ENCODE measurements at places on chromosomes 13 and 19.

- DNase-seq: no peak
Observed at GRCh38 chr19:31749231-31749630, 400.0 kb upstream of the TSHZ3 start.

DNA sequence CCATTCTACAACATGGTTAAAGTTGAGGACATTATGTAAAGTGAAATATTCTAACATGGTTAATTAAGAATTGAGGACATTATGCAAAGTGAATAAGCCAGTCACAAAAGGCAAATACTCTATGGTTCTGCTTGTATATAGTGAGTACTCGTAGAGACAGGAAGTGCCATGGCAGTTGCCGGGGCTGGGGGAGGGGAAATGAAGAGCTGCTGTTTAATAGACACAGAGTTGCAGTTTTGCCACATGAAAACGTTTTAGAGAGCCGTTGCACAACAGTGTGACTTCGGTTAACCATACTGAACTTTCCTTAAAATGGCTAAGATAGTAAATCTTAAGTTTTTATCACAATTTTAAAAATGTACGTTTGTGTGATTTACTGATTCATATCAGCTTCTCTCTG, 176.9 kb downstream of the SHISA2 start:
- DNase-seq: no peak

GRCh38 chr13:63690672-63691071, 2275.0 kb upstream of the PCDH20 start:
- DNase-seq: no peak

- DNase-seq: no peak
Observed at GRCh38 chr13:104594806-104595205, 1528.6 kb upstream of the SLC10A2 start.

DNA sequence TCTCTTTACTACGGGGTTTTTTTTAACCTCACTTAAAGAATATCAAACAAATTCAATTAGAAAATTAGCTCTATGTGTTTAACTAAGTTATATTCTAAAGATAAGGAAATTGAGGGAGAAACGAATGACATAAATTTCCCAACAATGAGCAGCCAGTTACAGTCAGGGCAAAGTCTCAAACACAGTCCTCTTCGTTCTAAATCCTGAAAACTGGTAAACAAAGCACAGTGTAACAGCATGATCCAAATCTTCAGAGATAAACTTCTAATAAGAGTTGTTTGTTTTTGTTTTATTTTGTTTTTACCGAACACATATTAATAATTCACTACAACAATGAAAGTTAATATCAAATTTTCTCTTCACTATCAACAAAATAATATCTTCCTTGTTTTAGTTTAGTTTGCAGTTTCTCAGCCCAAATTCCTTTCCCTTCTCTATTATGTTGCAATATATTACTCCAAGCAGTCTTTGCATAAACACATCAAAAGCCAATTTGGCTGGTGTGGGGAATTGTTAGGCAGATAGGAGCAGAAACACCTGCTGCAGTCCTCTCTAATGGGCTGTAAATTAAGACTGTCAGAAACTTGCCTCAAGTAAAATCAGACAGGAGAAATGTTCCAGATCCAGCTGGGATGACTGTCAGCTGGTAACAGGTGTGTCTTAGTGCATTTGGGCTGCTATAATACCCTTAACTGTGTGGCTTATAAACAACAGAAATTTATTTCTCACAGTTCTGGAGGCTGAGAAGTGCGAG, 106.5 kb upstream of the SGCG start:
- no peak for DNase-seq

- no peak for DNase-seq
Observed at GRCh38 chr19:49103331-49104085, 10.7 kb upstream of the LIN7B start.

DNA sequence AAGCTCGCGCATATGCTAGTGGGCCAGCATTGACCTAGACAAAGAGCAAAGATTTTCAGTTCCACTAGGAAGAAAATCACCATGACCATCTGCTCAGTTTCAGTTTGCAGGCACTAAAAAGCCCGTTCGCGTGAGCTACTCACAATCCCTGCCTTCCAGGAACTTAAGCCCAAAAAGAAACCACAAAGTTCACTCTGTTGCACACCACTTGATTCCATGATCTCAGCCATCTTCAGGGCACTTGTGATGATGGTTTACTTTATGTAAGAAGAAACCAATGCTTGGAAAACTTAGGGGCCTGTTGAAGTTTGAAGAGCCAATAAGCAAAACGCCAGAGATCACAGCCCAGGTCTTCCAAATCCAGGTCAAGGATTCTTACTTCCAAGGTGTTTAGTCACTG, 45.0 kb upstream of the SLC15A1 start:
- DNase-seq: no peak

GRCh38 chr13:71499235-71499634, 367.8 kb downstream of the DACH1 start:
- no peak for DNase-seq

DNA sequence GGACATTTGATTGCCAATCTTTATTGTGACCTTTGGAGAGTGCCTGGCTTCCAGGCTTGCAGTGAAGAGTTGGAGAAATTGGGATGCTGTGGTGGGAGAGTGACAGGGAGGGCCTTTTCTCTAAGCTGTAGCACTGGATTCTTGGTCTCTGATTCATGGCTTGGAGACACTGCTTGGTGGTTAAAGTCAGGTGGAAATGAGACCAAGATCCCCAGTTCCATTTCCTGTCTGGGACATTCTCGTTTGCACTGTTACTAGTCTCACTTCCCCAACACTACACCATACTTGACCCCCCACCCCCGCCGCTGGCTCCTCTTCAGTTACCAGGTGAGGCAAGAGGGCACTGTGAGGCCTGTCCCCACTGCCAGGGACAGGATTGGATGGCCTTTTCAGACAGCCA, 2.9 kb downstream of the SUPT5H start:
- peak; percentile 67 for DNase-seq

GRCh38 chr13:40562975-40563349, 103.5 kb downstream of the FOXO1 start:
- no peak for DNase-seq

DNA sequence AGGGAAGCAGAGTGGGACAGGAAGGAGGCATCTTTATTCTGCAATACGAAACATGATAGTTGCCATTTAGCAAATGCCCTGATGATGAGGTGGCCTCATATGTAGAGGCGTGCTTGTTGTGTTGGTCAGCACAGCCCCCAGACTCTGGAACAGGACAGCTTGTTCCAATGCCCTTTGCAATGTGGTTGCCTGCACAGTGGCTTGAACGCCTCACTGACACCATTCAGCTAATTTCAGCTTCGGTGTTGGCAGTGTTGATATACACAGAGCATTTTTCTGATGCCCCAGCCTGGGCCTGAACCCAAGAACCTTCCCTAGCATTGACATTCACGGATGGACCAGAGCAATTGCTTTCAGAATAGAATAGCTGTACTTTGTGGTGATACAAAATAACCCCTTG, 133.3 kb downstream of the HS6ST3 start:
- DNase-seq: no peak

- no peak for DNase-seq
Observed at GRCh38 chr19:4609878-4610511, 29.3 kb upstream of the TNFAIP8L1 start.

DNA sequence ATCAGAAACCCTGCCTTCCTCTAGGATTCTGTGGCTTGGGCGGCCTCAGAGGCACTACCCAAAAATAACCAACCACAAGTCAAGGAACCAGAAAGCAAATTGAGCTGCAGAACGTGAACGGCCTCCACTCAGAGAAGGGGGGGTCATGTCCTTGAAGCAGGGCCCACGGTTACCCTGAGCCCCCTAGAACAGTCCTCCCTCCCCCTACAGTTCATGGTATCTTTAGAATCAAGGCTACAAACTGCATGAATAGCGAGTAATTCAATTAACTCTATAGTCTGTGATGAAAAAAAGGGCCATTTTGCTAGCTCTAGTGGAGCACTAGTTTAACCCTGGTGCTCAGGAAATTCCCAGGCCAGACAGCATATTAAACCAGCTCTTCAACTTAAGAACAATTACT, 79.0 kb upstream of the ZNF507 start:
- no peak for DNase-seq

- DNase-seq: no peak
Observed at GRCh38 chr19:7831452-7831851, 1.4 kb downstream of the EVI5L start.

GRCh38 chr13:59770451-59770850, 393.3 kb downstream of the DIAPH3 start:
- no peak for DNase-seq

DNA sequence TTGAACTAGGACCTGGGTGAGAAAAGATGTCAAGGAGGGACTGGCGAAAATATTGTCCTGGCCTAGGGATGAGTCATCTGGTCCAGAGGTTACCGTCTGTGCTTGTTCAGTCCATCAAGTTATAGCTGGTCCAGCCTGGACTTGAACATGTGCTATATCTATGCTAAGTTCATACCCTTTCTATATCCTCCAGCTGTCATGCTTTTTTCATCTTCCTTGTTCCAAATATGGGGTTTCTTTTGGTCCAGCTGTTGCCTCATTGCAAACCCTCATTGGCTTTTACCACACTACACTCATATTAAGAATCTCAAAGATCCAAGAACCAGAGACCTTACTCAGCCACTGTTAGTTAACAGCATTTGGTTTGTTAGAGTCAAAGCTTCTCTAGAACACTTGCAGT, 19.1 kb upstream of the KLF12 start:
- no peak for DNase-seq

DNA sequence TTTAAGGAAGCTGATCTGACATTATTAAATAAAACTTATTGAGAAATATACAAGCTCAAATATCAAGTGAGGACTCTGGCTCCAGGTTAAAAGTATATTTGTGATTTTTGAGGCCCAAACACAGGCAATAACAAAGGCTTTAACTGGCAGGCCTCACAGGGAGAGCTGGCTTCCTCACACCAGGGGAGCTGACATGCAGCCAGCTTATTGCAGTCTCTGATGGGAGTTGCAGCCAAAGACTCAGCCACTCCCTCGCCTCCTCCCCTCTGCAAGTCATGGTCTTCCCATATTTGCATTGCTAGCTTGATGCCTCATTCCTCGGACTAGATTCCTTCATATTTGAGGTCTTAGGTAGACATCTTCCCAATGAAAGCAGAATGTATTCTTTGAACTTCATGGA, 647.1 kb upstream of the SLITRK6 start:
- DNase-seq: no peak

GRCh38 chr13:98741741-98742435, 10.6 kb downstream of the SLC15A1 start:
- DNase-seq: no peak

- DNase-seq: no peak
Observed at GRCh38 chr13:99312493-99312883, 5.3 kb upstream of the GPR183 start.

DNA sequence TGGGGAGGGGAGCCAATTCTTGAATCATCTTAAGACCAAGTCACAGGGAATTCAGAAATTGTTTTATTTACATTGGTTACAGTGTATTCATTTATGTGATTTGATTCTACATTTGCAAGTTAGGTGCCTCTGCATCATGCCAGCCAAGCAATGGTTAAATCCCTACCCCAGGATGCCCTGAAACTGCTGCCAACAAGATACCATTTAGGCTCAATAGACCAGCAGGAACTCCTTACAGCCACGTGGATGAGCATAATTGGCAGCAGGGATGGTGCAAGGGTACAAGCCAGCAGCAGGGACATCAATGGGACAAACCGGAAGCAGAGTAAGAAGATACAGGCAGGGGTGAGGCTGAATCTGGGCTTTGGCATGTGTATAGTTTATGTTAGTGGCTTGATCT, 72.4 kb upstream of the NBEA start:
- DNase-seq: no peak

DNA sequence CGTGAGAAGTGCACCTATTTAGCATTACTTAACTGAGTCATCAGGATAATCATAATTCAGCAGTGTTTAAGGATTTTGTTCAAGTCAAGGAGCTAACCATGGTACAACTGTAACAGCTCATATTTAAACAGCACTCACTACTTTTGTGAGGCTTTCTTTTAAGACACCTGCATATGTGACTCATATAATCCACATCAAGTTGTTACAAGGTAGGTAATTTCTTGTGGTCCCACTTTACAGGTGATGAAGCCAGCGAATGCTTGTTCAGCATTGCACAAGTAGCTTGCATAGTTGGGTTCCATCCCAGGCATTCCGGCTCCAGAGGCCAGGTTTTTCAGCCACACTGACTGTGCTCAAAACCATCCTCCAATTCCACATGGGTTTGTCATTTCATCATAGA, 569.2 kb downstream of the MYO16 start:
- no peak for DNase-seq

GRCh38 chr13:78940455-78941130, 281.6 kb upstream of the OBI1 start:
- no peak for DNase-seq

GRCh38 chr19:814152-815078, 7.3 kb downstream of the PLPPR3 start:
- DNase-seq: no peak

DNA sequence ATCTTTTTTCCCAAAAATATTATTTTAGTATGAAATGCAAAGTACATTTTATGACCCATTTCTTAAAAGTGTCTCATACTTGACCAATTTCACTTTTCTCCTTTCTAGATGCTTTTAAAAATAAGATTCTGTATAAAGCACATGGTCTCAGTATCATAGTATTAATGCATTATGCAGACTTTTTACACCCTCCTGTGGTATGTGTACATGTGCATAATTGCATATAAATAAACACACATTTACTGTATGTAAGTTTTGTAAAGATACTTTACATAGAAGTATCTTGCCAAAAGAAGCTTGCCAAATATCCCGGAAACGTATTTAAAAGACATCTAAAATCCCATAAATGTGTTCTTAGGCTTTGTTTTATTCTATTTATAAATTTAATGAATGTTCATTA, 85.1 kb upstream of the MAB21L1 start:
- DNase-seq: no peak

DNA sequence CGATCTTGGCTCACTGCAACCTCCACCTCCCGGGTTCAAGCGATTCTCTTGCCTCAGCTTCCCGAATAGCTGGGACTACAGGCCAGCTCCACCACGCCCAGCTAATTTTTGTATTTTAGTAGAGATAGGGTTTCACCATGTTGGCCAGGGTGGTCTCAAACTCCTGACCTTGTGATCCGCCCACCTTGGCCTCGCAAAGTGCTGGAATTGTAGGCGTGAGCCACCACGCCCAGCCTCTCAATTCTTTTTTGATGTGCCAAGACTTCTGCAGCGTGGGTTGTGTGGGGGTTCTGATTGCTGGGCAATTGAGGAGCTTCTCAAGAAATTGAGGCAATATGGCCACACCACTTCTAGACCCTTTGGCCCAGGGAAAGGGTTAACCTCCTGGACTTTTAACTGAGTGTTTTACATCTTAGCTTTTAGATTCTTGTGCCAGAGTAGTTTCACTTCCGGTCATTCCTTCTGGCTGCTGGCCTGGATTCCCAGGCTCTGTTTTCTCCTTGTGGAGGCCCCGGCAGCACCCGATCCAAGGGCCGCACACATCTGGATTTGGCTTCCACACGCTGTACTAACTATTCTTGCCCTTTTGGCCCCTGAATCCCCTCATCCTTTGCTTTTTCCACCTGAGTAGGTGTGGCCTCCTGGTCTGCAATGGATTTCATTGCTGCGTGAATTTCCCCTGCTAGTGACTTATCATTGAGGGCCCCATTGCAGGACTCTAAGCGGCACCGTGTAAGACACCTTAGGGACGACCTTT, 14.7 kb downstream of the SMARCA4 start:
- DNase-seq: no peak
